ENCODE measurements at places on chromosomes 7 and 10. TPM values are rescaled to one million over a fixed set of nuclear protein-coding genes. Genes with fewer than 3 reads are reported as not detected.

HMX2 gene
- total RNA-seq: 0.23 TPM

AGBL3 gene
- total RNA-seq: 1.5 TPM

HKDC1 gene
- 13.7 TPM for total RNA-seq

CDK1 gene
- total RNA-seq: 100 TPM

CHCHD2 gene
- 711 TPM for total RNA-seq

TUBAL3 gene
- total RNA-seq: 0.34 TPM

ST8SIA6 gene
- total RNA-seq: not detected

MRLN gene
- not detected for total RNA-seq

HNRNPA2B1 gene
- total RNA-seq: 1,358 TPM

WDR86 gene
- total RNA-seq: 0.11 TPM

EN2 gene
- 1.0 TPM for total RNA-seq

ZNF503 gene
- total RNA-seq: 6.6 TPM

ARHGAP22 gene
- 4.1 TPM for total RNA-seq

ITPRID1 gene
- not detected for total RNA-seq

CPA2 gene
- total RNA-seq: not detected

CHST15 gene
- 7.5 TPM for total RNA-seq

LFNG gene
- 9.1 TPM for total RNA-seq

BLVRA gene
- 69.8 TPM for total RNA-seq

TAS2R4 gene
- total RNA-seq: 0.07 TPM
